ENCODE measurements at places on chromosomes 2 and 18.

DNA sequence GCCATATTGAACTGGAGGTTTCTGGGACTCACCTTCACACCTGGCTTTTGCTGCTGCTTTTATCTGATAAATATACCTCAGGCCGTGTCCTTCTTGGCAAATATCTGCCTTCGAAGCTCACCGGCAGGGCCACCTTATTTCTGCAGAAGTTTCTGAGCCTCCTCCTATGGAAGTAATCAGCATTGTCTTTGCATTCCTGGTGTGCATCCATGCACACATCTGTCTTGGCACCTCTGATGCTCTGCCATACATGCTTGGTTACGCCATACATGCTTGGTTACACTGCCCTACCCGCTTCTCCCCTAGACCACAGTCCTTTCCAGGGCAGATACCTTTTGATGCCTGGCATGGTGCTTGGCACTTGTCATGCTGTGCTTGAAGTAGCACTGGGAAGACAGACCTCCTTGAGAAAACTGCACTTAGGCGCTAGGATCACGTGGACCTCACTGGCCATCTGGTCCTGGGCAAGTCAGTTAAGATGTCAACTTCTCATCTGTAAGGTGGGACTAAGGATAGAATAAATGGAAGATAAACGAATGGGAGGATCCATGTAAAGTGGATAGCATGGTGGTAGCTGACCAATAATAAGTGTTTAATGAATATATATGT is 66.8 kb downstream of the ZNF236 start:
- no peak for DNase-seq

GRCh38 chr2:70984576-70985282 is 6.3 kb downstream of the ANKRD53 start:
- peak; percentile 64 for DNase-seq

- no peak for DNase-seq
Observed at GRCh38 chr18:361941-362310, 94.1 kb upstream of the THOC1 start.

DNA sequence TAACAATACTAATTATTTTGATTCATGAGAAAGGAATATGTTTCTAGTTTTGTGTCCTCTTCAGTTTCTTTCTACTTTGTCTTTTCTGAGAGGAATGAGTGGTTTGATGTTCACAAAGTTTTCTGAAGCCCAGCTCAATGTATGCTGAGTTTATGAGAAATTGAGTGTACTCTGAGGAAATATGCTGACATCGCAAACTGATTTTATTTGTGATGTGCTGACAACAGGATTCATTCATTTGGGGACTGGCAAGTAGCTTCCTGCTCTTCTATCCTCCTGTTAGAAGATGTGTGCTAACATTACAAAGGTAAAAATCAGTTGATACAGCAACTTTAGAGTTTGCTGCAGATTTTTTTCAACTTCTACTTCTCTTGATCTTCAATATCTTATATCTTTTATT is 403.2 kb upstream of the CDH19 start:
- no peak for DNase-seq

GRCh38 chr2:62293490-62294271 is 97.8 kb downstream of the B3GNT2 start:
- DNase-seq, result no peak

DNA sequence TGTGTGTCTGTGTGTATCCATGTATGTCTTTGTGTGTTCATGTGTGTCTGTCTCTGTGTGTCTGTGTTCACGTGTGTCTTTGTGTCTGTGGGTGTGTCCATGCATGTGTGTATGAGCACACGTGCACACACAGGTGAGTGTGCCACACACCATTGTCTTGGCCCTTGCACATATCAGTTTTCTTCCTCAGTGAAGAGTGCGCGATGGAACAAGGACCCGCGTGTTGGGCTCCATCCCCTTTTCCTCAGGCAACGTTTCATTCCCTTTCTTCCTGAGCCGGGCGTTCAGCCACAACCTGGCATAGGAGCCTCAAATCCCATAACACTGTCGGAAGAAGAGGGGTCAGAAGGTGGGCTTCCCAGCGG is 74.3 kb downstream of the PTGR3 start:
- DNase-seq, result no peak

DNA sequence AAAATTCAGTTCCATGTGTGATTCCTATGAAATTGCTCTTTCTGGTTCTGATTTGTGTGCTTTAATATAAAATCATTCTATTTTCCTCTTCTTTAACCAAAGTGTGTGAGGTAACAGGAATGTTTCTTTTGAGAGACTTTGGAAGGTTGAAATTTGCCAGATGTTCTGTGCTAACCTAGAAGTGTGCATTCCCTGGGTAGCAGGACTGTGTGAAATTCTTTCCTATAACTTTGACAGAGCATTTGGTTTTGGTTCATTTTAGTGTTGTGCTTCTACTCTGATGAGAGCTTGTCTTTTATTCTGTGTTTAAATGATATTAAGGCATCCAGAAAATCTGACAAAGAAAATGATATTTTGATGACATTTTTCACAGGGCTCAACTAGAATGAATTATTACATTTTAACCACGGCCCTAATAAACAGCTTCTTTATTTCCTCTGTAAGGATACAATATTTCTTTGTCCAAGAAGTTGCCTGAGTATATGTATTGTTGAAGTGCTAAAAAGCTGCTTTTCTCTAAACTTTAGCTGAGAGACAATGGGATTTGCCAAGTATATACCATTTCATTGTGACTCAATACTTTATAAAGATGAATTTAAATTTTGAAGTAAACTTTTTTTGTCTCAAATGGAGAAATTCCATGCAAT is 34.7 kb upstream of the DLX1 start:
- no peak for DNase-seq

- no peak for DNase-seq
Observed at GRCh38 chr2:222295368-222296062, 3.3 kb downstream of the PAX3 start.

DNA sequence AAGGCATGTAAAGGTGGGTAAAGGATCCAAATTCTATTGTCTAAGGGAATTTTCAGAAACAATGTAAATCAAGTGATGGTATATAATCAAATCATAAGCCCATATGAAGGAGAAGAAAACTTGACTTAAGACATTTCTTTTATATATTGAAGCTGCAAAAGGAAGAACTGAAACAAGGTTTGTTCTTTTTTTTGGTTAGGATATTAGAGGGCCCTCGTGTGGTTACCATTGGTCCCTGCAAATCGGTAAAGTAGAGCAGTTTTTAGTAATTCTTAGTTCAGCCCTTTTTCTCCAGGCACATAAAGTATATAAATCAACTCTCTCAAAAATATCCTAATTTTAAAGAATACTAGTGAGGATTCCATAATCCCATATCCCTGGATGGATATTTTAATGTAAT is 105.6 kb upstream of the STK17B start:
- DNase-seq, result no peak

GRCh38 chr2:182302174-182302573 is 124.7 kb downstream of the PDE1A start:
- no peak for DNase-seq

DNA sequence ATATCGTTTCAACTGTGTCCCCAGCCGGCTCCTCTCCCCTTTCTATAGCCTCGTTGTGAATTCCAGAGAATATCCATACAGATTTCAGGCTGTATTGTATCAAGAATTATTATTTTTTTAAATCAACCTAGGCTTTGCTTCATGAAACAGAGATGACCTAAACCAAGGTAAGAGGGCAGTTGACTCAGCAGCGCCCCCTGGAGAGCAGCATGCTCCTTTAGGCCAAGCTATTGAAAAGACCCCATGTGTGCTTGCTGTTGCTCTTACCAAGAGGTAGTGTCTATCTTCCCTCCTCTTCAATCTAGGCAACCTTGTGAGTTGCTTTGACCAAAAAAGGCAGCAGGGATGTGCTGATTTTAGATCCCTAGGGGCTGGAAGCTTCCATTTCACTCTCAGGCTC is 426.7 kb upstream of the SMIM21 start:
- DNase-seq, result no peak

- no peak for DNase-seq
Observed at GRCh38 chr2:45068571-45069140, 59.4 kb upstream of the SIX2 start.

DNA sequence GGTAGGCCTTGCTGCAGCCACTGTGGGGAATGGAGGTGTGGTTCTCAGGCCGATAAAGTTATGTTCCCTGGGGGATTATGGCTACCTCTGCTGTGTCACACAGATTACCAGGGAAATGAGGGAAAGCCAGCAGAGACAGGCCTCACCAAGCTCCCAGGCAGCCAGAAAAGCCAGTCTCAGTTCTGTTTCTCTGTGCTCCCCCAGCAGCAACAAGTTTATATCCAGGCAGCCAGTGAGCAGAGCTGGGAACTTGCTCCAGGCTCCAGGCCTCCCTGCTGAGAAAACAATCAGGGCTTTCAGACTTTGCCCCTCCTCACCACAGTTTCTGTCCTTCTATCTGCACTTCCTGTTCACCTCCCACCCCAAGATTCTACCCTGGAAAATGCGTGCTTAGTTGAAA is 596.6 kb upstream of the GYPC start:
- no peak for DNase-seq

GRCh38 chr18:8871489-8871888 is 166.1 kb downstream of the MTCL1 start:
- DNase-seq, result no peak

DNA sequence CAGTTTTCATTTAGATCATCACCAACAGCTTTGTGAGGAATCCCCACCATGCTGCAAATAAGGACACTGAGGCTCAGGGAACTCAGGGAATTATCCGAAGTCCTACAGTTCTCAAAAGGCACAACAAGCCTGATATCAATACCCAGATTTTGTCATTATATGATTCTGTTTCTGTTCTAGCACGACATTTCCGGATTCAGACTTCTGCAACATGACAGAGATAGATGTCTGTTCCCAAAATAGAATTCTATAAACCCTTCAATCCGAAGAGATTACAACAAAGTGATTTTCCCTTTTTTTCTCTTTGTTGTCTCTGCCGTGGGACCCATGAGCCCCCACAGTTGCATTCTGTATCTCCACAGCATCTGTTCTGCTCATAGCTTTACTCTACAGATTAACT is 72.0 kb downstream of the DOCK10 start:
- no peak for DNase-seq

DNA sequence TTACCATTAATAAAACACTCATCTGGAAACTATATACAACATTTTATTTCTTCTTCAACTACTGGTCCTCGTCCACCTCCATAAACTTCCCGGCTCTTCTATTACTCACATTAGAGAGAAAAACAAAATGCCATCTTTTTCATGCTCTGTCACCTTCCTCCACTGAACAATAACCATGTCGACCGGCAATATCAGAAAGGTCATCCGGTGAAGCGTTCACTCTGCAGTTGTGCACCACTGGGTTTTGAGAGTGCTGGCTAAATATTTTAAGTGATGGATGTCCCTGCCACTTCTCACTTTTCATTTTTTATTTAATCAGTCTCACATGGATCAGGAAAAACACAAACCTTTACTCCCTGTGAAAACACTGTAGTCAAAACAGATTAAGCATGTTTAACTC is 48.2 kb downstream of the SPP2 start:
- no peak for DNase-seq

DNA sequence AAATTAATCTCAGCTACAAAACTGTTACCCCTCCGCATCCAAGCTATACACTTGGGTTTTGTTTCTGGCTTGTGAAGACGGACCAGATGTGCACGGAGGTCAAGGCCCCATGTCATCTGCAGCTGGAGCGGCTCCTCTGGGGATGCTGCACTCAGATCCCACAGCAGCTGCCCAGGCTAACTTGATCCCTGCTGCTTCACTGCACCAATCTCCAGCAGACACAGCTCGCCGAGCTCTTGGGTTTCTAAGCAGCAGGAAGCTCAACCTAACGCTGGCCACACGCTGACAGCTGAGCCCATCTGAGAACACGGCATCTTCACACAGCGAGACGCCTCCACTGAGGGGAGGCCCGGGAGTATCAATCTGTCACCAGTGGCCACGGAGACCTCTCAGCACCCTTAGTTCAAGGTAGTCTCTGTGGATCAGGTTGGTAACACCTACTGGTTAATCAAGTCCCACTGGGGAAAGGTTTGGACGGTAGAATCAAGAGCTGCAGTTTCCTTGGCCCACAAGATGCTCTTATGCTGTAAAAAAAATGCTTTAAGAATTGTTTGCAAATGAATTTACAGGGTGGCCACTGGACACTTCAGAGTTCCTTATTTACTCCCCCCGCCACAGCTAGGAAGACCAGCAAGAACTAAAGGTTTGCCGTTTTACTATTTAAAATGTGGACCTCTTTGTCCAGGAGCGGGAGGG is 67.5 kb downstream of the EMILIN2 start:
- DNase-seq, result no peak

DNA sequence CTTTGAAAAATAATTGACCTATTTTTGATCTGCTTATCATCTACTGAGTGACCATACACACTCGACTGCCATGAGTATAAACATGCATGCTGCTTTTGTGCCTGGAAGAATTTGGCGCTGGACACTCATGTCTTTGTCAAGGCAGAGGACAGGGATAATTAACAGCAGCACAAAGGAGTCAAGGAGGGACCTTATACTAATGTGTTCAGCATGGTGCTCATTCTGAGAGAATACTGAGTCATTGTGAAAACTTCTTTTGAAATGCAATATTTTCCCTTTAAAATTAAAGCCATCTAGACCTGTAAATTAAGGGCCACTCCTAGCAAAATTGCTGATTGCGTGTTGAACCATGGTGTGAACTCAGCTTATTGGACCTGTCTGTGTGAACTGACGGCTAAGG is 116.3 kb downstream of the ZNF532 start:
- DNase-seq, result no peak

GRCh38 chr2:207041786-207042554 is 102.7 kb downstream of the CPO start:
- DNase-seq, result no peak

GRCh38 chr2:71609441-71609840 is 156.1 kb downstream of the DYSF start:
- peak; percentile 1 for DNase-seq

- DNase-seq, result no peak
Observed at GRCh38 chr2:96547203-96547641, 10.7 kb downstream of the ARID5A start.
